ENCODE measurements at places on chromosomes 2 and 18.

GRCh38 chr18:23970161-23971096 lies 44.1 kb upstream of the TTC39C start:
- DNase-seq = no peak

GRCh38 chr2:72921853-72922252 lies 4.5 kb downstream of the EMX1 start:
- DNase-seq = no peak

- DNase-seq = no peak
Measured at GRCh38 chr2:17752246-17752645, 1.4 kb downstream of the SMC6 start.

- DNase-seq = no peak
Measured at GRCh38 chr18:67916097-67916496, 399.6 kb upstream of the DSEL start.

DNA sequence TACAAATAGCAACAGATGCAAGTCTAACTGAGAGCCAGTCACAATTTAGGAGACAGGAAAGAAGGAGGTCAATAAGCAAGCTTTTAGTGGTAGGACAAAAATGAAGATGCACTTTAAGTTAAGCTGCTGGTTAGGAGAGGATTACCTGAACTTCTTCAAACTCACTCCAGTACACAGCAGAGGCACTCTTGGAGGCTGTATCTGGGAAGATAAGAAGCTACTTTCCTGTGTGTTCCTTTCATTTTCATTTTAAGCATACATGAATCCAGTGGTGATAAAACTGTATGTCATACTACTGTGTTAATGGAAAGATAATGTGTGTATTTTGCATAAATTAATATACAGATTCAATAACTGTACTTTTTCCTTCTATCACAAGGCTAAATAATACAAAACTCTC lies 49.6 kb downstream of the HYCC2 start:
- no peak for DNase-seq
